ENCODE measurements at places on chromosomes 5 and 9.

DNA sequence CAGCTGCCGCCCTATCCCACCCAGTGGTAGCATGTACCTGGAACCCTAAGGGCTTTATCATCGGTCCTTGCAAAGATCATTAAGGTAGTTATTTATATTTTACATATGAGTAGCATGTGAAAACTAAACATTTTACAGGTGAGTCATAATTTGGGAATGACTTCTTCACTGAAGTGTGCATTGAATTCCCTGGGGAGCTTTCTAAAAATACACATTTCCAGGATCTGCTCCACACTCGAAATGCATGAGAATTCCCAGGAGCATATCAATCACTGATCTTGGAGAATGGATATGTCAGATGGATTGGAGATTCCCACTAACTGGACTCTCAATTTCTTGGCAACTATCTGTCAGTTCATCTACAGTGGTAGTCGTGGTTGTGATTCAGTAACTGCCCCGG lies 717.5 kb downstream of the IRX1 start:
- DNase-seq, result no peak

- peak; percentile 65 for DNase-seq
Measured at GRCh38 chr5:132473019-132473531, 17.5 kb downstream of the IRF1 start.

- no peak for DNase-seq
Measured at GRCh38 chr9:135906291-135907005, 898 bp downstream of the CAMSAP1 start.

- no peak for DNase-seq
Measured at GRCh38 chr5:72167804-72168203, 60.5 kb downstream of the MAP1B start.

DNA sequence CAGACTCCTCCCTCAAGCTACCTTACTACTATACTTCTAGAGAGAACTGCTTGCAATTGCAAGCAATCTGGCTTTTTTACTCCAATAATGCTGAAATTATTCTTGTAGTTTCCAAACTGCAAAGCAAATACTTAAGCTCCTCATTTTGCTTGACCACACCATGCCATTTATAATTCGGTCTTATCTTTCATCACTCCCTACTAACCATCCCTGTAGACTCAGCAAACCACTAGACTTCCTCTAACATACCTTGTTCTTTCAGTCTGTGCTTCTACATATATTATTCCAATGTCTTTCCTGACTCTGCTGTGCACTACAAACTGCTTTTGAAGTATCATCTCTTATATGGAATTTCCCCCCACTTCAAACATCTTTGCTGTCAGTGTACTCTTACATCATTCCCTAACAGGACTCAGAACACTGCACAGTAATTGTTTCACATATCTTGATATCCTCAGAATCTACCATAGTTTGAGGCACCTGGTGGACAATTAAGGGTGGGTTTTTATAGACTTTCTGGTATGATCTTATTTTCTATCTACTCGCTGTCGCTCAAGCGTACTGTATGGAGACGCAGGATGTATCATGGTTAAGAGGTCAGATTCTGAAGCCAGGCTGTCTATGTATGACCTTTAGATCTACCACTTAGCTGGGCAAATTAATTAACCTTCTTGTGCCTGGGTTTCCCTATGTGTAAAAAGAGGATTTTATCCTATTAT lies 2.8 kb downstream of the IL6ST start:
- no peak for DNase-seq

GRCh38 chr5:173242079-173242478 lies 7.1 kb upstream of the NKX2-5 start:
- no peak for DNase-seq

GRCh38 chr5:52928689-52929088 lies 60.5 kb upstream of the ITGA2 start:
- no peak for DNase-seq

GRCh38 chr5:11525020-11525419 lies 379.2 kb downstream of the CTNND2 start:
- DNase-seq, result no peak

DNA sequence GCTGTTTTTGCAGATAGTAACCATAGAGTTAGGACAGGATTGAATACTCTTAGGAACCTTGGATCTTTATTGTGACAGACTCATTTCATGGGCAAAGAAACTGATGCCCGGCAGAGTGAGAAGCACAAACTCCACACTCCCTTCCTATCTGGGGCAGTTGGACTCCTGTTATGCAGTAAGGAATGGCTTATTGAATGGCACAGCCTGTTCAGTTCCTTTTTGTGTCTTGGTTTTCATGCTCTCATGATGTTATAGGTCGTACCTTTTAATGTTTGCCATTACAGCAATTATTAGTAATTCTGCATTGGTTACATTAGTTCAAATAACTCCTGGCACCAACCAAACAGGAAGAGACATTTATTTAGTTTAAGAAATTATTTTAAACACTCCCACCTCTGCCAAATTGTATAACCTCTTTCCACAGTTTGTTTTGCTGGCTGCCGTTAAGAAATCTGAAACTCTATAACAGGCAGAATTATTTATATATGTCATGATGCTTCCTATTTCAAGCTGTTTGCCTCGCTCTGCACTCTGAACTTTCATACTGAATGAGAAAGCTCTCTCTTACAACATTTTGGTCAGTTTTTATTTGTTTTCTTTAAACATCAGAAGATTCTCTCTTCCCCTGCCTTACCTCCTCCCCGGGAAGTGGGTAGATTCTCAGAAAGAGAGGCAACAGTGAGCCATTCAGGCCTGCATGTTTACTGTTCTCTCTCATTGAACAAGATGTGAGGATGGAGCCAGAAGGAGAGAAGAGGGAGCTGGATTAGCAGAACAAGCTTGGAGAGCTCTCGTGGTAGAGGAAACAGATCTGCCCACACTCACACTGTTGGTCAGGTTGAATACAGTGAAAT lies 144.4 kb downstream of the ARHGEF28 start:
- DNase-seq, result no peak

GRCh38 chr9:95242613-95243012 lies 74.9 kb downstream of the FANCC start:
- DNase-seq, result no peak
